Stimulated activated CD4-positive, alpha-beta T cell treated with anti-CD3 and anti-CD28 coated beads, Interleukin-1b, Interleukin-23, amount 100 ng/mL, for 1 hour (primary cell): ENCODE measurements at places on chromosomes 11 and 22.
A peak's percentile ranks its signal among the peaks of the same experiment; 100 is the strongest.

- DNase-seq, result no peak
These were observed 1.3 kb upstream of the PVALB start for GRCh38 chr22:36818010-36818642.

DNA sequence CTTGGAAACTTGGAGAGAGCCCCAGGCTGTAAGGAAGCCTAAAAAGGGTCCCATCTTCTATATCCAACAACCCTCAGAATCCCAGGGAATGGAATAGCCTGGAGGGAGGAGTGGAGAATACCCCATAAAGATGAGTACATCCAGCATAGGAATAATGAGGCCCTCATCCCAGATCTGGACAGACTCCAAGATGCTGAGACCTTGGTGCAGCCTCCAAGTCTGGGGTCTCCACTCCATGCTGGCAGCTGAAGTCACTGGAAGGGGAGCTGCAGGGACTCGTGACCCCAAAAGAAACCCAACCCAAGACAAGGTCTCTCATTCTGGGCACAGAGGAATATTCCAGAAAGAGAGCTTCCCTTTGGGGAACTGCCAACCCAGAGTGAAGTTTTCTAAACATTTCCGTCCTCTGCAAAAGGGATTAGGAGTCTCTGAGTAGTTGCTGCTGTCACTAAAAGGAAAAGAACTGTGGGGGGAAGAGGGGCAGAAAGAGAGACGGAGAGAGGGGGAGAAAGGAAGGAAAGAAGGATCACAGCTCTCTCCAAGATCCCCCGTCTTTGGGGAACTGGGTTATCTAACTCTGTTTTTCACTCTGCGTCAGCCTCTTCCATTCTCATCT, 589 bp downstream of the SCGB1A1 start:
- no peak for DNase-seq

GRCh38 chr22:22823131-22823810, 64.3 kb upstream of the IGLL5 start:
- no peak for DNase-seq

DNA sequence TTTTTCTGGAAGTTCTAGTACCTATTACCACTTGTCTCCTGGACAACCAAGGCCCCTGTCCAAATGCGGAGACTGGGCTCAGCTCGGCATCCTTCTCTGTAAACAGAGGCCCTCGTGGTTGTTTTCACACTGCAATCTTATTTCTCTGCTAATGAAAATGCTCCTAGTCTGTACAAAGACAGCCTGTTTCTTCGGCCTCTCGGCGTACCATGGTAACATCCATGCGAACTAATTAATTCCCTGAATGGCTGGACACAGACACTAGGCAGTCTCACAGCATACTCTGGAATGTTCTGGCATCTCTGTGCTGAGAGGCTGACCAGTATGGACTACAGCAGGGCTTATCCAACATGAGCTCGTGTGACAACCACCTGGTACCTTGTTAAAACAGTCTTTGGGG, 5.7 kb downstream of the POLR3H start:
- DNase-seq, result no peak

- no peak for DNase-seq
These were observed 16.8 kb upstream of the MUC6 start for GRCh38 chr11:1053121-1053901.

- no peak for DNase-seq
These were observed 44.8 kb downstream of the CSNK2A3 start for GRCh38 chr11:11308249-11308648.

GRCh38 chr11:128552783-128553661, 34.3 kb downstream of the ETS1 start:
- no peak for DNase-seq

- DNase-seq, result no peak
These were observed 18.1 kb upstream of the INCENP start for GRCh38 chr11:62105667-62106191.

GRCh38 chr11:36493332-36493731, 16.7 kb downstream of the TRAF6 start:
- DNase-seq, result no peak

GRCh38 chr11:120209746-120210625, 846 bp upstream of the OAF start:
- DNase-seq, result no peak

DNA sequence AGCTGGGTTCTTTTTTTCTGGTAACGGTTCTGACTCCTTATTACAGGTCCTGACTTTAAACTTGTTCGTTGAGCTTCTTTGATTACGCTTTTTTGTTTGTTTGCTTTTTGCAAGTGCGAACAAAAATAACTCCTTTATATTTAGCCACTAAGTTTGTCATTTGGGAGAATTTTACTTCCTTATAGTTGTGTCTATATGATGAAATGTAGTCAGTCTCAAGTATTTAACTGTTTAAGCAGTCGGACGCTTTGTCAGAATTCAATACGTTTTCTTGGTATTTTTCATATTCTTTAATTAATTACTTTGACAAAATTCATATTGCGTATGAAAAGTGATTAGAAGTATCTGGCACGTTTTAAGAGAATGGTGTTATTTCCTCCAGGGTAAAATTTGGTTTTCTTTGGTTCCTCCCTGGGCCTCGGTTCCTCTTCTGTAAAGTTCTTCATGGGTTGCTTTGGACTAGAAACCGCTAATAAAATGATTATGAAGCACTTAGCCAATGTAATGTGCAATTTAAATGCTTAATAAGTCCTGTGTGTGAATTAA, 1.3 kb downstream of the CBL start:
- no peak for DNase-seq

DNA sequence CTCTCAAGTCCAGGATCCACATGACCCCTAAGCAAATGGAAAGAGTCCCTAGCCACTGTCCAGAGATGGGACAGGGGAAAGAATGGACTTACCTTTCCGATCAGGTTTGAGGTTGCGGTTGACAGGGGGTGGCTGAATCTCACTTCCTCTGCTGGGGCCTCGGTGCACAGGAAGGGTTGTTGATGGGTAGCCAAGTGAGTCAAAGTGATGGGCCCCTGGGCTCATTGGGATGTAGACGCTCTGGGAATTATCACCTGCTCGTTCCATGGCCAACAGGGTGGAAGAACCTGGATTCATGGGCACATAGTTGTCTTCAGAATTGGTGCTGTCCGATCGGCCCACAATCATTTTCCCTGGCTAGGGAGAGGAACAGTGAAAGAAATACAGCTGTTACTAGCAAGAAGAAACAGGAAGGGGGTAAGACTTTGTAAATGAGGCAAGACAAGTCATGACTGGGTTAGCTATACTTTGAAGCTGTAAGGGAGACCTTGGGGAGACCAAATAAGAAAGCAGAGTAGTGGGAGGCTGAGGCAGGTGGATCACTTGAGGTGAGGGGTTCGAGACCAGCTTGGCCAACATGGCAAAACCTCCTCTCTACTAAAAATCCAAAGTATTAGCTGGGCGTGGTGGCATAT, 34.7 kb downstream of the USP35 start:
- DNase-seq, result no peak

DNA sequence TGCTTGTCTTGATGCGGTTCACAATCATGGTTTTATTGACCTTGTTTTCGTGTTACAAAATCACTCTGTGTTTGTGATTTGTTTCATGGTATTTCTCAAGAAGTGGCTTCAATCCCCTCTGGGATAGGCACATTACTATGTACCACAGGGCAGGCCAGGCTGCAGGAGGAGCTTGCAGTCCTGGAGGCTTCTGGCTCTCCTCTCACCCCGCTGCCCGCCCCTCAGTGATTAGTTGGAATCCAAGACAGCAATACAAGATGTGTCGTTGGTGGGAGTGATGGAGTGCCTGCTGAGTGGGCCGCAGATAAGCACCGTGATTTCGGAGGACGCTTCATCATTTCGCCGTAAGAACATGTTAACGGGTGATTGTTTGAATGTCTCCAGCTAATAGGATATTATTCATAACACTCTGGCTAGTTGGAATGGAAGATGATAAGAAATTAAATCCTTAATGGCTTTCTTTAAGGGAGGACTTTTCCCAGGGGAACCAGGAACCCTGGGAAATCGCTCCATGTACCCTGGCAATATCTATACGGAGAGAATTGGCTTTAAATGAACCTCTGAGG, 384.4 kb downstream of the MIAT start:
- no peak for DNase-seq

DNA sequence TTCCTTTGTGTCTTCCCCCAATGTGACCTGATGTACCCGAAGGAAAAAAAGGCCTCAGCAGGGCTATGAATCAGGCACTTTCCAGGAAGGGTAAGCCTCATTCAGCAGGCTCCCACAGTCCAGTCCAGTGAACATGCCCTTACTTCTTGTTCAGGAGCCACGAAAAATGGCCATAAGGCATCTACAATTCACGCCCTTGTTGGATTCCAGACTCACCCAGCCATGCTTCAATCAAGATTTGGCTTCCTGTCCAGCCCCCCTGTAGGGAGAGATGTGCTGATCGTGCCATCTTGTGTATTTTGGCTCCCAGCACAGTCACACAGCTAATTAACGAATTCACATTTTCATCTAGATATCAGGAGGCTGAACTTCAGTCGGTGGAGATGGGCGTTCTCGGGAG, 9.9 kb upstream of the KCNJ5 start:
- no peak for DNase-seq

- no peak for DNase-seq
These were observed 45.7 kb downstream of the PHF21B start for GRCh38 chr22:44963832-44964721.

- DNase-seq, result no peak
These were observed 3.8 kb upstream of the MFRP start for GRCh38 chr11:119350302-119350701.

DNA sequence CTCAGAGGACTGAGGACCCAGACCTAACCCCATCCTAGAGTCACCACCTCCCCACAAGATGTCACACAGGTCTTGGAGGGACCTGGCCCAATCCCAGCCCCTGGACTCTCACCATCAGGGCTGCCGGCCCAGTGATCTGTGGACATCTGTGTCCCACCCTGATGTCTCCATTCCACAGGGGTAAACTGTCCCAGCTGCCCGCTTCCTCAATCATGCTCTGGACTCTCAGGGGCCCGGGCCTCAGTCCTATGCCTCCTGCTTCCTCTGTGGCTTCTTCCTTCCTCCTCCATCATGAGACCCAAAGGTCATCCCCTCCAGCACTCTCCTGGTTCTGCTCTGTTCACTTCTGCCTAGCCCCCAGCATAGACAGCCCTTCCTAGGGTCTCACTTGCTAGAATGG, 32.2 kb downstream of the ARAP1 start:
- no peak for DNase-seq

DNA sequence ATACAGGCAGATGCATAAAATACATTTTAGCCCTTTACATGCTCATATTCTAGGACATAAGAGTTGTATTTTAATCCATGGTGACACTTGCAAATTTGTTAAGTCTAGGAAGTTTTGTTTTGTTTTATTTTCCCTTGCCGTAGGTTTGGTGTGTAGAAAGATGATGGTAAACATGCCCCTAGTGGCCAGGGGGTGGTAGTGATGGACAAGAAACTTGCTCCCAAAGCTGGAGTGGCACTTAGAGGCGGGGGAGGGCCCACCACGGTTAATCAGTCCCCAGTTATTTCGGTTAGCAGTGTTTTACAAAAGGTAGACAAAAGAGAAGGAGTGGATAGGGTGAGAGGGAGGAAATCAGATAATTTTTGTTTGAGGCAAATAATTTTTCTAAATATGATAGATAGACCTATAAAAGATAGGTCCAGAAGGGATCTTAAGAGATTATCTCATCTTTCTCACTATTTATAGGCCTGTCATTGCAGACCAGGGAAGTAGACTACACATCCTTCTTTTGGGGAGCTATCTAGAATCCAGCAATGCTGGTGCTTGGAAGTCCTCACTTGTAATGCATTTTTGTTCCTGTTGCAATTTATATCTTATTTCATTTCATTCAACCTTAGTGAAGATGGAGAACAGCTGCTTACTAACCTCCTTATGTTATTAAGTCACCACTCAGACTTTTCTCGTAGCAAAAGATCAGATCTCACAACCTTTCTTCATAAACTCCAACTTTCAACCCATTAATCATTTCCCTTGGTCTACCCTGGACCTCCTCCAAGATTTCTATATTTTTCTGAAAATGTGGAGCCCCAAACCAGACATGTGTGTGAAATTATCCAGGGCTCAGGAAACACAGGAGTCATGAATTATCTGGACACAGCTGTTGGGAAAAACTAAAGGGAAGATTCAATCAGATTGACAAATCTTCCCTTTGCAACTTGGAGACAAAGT, 5.9 kb upstream of the BDNF start:
- DNase-seq, result no peak

DNA sequence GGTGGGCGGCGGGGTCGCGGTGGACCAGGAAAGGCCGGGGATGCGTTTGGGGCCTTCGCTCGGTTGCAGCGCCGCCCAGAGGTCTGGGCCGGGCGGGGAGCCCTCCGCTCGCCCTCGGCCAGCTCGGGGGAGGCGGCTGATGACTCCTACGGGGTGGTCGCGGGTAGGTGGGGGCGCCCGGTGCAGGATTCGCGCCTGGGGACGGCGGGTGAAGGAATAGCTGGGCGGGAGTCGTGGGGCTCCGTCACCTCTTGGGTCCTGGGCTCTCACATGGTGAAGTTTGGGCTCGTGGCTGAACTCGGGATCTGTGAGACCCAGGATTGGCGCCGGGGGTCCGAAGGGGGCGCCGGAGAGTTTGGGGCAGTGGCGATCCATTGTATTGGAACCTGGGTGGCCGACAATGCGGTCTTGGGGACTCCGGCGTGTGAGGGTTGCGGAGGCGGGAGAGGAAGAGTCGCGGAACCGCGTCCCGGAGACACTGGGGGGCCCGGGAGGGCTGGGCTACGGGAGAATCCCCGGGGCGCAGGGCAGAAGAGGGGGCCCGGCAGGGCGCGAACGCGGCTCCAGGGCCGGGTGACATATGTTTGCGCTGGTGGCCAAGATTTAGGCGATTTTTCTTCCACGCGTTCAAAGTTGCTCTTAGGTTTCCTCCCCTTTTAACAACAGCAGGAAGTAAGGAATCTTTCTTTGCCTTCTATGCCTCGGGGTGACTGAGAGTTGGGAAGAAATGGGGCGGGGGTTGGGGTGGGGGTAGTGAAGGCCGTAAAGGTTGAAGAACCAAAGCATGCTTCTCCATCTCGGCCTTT, 935 bp downstream of the QSER1 start:
- DNase-seq, result peak; percentile 2

DNA sequence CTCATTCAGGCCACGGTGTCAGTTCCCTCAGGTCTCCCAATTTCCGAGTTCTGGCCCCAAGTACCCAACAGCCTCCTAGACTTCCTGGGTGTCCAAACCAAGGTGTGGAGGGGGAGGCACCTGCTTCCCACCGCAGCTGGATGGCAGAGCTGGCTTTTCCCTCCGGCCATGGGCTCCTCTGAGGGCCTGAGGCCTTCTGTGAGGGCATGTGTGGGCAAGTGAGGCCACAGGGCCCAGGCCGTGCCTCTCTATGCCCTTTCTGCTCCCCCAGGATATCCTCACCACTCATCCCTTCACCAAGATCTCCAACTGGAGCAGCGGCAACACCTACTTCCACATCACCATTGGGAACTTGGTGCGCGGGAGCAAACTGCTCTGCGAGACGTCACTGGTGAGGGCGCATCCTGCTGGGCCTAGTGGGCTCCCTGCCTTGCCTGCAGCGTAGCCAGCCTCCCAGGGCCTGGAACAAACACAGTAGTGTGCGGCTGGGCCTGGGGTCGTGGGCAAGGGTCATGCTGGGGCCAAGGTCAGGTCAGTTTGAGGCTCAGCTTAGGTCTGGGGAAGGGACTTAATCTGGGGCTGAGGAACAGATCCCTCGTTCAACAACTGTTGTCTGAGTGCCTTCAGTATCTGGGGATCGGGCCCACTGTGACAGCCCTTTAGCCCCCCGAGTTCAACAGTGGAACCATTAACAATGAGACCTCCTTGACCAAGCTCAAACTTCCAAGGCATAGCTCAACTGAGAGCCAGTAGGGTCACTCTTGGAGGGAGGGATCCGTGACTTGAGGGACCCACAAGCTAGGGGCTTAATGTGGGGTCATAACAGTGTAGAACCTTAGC, 85.8 kb downstream of the MYO7A start:
- DNase-seq, result no peak
